Activated CD4-positive, alpha-beta memory T cell treated with anti-CD3 and anti-CD28 coated beads, Interleukin-2, amount 10 ng/mL, durations not matched to agents 7 days and 5 days (primary cell): ENCODE measurements at places on chromosomes 5 and 9. TPM values are rescaled to one million over a fixed set of nuclear protein-coding genes. Genes with fewer than 3 reads are reported as not detected.

Gene KCNMB1
- not detected for total RNA-seq

Gene ASS1
- 8.6 TPM for total RNA-seq

Gene FBLL1
- 0.20 TPM for total RNA-seq

Gene SPATA31C1
- total RNA-seq: not detected

Gene BARHL1
- total RNA-seq: not detected

Gene SLC6A3
- total RNA-seq: not detected

Gene PGM5
- not detected for total RNA-seq

Gene EQTN
- not detected for total RNA-seq

Gene RLN2
- total RNA-seq: 3.2 TPM

Gene GLIPR2
- total RNA-seq: 45.3 TPM

Gene TPM2
- total RNA-seq: 9.2 TPM

Gene GPR150
- total RNA-seq: 1.7 TPM

Gene CORO2A
- total RNA-seq: 8.2 TPM

Gene IRX2
- not detected for total RNA-seq

Gene DRD1
- not detected for total RNA-seq

Gene ANKRD18B
- total RNA-seq: 2.1 TPM

Gene SLC1A1
- 0.05 TPM for total RNA-seq

Gene TNFSF15
- total RNA-seq: 0.03 TPM

Gene FSD1L
- 8.5 TPM for total RNA-seq

Gene PTGS1
- 0.08 TPM for total RNA-seq

Gene ALDH1B1
- 8.4 TPM for total RNA-seq

Gene ECSCR
- total RNA-seq: 1.1 TPM

Gene SLC6A18
- total RNA-seq: not detected

Gene WNT8A
- total RNA-seq: not detected

Gene FBP2
- not detected for total RNA-seq

Gene GRIN1
- total RNA-seq: 0.43 TPM

Gene ZNF169
- total RNA-seq: 5.3 TPM

Gene FAM200C
- total RNA-seq: 1.0 TPM

Gene SHISAL2B
- not detected for total RNA-seq

Gene RXFP3
- total RNA-seq: not detected

Gene ENHO
- not detected for total RNA-seq

Gene C9orf153
- total RNA-seq: not detected

Gene GARIN3
- total RNA-seq: not detected

Gene SLC4A9
- total RNA-seq: 0.43 TPM

Gene LCN9
- not detected for total RNA-seq

Gene PCDHGC3
- total RNA-seq: not detected

Gene MRRF
- 29.2 TPM for total RNA-seq

Gene TRMO
- total RNA-seq: 25.4 TPM

Gene PITX1
- total RNA-seq: not detected

Gene MPDZ
- not detected for total RNA-seq

Gene TMEM174
- not detected for total RNA-seq

Gene SLC6A19
- not detected for total RNA-seq

Gene FAM120A
- 133 TPM for total RNA-seq

Gene MSX2
- total RNA-seq: not detected

Gene KIF20A
- 55.7 TPM for total RNA-seq

Gene MTRR
- total RNA-seq: 65.3 TPM

Gene BDP1
- 27.8 TPM for total RNA-seq
